ENCODE measurements at places on chromosomes 3 and 15.

- DNase-seq, result no peak
Observed at GRCh38 chr15:58081456-58081855, 15.9 kb upstream of the ALDH1A2 start.

DNA sequence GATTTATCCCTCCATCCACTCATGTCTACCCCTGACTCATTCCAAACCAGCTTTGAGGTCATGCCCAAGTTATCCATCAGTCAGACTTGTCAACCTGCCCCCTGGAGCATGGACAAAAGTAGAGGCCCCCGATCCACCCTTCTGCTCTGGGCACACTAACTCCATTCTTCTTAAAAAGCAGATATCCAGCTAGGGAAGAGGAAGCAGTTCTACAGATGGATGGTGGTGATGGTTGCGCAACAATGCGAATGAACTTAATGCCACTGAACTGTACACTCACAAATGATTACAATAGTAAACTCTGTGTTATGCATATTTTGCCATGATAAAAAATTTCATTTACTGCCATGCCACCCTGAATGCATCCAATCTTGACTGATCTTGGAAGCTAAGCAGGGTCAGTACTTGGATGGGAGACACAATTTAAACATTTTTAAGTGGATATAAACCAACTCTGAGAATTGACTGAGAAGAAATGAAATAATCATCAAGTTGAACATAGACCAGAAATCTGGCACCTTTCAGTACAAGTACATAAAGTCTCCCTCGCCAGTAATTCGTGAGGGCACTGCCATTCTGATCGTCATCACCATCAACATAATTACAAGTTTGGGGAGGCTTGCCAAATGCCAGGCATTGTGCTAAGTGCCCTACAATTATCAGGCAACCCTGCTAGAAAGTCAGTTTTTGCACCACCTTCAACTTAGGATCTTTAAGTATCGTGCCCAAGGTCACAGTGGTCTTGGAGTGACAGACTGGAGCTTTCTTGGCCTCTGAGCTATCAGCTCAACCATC is 124.8 kb downstream of the ATP10A start:
- DNase-seq, result no peak

DNA sequence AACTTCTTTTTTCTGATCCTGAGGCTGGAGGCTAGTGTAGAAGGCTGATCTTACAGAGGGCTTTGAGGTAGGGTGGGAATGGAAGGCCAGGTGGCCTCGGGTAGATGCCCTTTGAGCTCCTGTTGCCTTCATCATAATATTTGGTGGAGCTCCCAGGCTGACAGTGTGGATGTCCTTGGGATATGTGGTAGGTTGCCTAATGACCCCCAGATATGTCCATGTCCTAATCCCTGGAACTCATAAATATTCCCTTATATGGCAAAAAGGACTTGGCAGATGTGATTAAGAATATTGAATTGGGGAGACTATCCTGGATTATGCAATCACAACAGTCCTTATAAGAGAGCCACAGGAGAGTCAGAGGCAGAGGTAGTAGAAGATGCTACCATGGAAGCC is 5.5 kb downstream of the ADAMTSL3 start:
- no peak for DNase-seq

DNA sequence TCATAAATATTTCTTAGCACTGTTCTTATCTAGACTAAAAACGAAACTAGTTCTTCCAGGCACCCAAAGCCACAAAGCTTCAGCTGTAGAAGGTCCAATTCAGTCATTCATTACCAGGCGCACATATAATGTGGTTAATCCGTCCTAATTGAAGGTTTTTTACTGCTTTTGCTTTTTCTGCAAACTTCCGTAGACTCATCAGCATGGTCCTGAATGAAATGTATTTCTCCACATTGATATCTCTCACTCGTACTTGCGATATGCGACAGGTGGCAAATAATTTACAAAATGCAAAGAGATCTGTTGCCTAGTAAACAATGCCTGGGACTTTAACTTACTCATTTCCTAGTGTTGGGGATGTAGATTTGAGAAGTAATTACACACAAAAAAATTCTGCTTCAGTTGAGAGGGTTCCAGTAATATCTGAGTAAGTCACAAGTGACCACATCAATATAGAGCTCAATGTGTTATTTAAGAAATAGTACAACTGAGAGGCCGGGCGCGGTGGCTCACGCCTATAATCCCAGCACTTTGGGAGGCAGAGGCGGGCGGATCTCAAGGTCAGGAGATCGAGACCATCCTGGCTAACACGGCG is 75.0 kb upstream of the MBNL1 start:
- no peak for DNase-seq

DNA sequence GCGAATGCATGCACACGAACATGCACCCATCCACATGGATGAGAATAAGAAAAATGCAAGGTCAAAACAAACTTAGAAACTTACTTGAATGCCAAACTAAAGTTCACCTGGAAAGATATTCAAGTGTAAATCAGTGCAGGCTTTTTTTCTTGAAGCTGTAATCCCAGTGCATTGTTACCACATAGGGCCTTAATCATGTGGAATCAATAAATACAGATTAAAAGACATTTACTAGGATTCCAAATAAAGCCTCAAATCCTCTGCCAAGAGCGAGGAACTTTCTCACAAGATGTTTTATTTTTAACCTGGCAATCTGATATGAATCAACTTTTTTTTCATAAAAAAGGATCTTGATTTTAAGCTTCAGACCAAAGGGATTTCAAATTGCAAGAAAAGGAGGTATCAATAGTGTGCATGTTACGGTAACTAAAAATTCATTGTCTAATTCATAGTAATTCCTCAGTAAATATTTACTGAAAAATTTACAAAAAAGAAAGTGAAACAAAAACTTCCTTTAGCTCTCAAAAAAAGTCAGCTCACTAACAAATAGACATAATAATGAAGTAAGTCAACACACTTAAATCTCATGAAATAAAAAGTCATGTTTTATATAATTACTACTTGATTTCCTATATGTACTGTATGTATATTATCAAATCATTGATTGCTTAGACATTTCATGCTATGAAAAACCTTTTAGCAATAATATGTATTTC is 978.6 kb downstream of the PLOD2 start:
- DNase-seq, result no peak

- DNase-seq, result peak; percentile 24
Observed at GRCh38 chr3:127482216-127483004, 108.1 kb downstream of the TPRA1 start.

- no peak for DNase-seq
Observed at GRCh38 chr15:67335534-67336222, 81.1 kb downstream of the IQCH start.

DNA sequence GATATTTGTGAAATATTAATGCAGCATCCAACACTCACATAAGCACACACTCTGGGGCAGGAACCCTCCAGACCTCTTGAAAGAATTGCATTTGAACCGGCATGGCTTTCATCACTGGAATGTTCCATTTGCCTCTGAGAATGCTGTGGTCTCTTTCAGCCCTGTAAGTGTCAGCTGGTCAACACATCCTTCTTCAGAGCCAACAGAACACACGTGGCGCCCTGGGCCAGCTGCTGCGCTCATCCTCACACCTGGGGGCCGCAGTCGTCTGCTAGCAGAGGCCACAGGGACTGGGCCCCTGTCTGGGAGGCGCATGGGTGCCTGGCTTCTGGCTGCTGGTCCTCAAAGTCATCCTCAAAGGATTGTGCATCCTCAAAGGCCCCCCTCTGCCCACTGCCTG is 71.4 kb upstream of the HERC1 start:
- DNase-seq, result no peak

DNA sequence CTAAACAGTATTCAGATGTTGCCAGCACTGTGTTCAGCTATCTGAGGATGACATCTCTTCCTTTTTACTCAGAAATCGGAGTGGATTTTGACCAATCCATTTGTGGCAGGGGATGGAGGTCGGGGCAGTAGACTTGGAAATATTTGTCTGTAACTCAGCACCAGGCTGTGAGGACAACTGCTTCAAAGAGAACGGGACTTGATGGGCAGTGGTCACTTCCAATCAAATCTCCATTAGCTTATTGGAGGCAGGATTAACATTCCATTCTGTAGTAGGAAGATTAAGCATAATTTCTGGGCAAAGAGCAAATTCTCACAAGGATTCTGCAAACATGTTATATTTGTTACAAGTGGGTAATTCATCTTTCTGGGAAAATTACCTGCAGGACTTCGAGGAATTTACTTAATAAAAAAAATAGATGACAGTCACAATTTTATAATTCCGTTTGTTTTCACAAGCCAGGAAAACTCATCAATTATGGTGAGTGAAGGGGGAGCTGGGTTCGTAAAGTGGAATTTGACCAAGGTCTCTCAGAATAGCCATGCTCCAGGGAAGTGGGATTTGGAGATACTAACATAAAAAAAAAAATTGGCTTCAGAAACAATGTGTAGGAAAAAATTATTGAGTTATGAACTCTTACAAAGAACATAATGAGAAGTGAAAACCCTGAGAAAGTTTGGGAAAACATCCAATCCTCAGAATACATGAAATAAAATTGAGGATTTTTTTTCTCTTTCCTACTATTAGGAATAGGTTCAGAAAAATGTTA is 18.1 kb downstream of the CRABP1 start:
- DNase-seq, result no peak

DNA sequence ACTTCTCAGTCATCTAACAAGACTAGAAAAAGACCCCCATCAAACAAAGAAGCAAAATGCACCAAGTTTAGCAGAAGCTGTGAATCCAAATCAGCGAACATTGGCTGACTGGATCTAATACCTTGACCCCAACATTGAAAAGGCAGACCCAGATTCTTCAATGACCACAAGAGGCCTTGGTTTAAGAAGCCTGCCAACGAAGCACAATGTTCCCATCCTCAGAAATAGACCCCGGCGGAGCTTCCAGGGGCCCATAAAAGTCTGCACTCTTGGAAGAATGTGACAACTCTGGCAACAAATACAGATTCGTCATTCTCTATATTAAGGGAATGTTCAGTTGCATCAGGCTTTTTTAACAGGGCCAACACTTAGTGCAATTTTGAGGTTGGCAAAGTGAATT is 112.8 kb upstream of the BCL6 start:
- no peak for DNase-seq

DNA sequence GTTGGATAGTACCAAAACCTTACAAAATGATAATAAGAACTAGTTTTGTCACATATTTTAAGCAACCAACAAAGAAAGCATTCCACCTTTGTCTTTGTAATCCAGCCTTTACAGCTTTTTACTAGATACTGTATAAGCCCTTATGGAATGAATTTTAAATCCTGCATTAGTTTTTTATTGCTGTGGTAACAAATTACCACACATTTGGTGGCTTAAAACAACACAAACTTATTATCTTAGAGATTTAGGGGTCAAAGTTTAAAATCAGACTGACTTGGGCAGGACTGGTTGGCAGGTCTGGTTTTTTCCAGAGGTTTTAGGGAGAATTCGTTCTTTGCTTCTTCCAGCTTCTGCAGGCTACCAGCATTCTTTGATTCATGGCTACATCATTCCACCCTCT is 108.5 kb upstream of the NLGN1 start:
- DNase-seq, result no peak

- no peak for DNase-seq
Observed at GRCh38 chr3:71057526-71057894, 526.0 kb downstream of the FOXP1 start.

DNA sequence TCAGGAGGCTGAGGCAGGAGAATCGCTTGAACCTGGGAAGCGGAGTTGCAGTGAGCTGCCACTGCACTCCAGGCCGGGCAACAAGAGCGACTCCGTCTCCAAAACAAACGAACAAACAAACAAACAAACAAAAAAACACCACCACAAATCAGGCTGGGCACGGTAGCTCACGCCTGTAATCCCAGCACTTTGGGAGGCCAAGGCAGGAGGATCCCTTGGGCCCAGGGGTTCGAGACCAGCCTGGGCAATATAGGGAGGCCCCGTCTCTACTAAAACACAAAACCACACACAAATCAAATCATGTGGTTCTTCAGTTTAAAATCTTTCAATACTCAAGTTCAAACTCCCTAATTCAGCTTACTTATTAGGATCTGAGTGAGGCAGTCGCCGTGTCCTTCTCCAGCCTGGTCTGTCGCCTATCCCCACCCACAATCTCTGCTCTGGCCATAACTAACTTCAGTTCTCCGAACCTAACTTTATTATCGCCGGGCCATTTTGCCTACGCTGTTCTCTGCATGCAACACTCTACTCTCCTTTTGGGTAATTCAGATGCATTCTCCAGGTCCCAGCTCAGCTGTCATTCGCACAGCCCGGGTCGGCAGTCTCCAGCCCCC is 660 bp upstream of the RTF1 start:
- no peak for DNase-seq
